PC-9 (cell line): ENCODE measurements at places on chromosomes 12 and 14. TPM values are rescaled to one million over a fixed set of nuclear protein-coding genes. Genes with fewer than 3 reads are reported as not detected.
A peak's percentile ranks its signal among the peaks of the same experiment; 100 is the strongest.

- H3K36me3 ChIP-seq, result no peaks in the 10 kb centered on the region
- no peak overlapping the region for H3K27ac ChIP-seq
- H3K4me1 ChIP-seq, result no peaks in the 10 kb centered on the region
Measured at GRCh38 chr12:40614923-40615322, 77.3 kb upstream of the CNTN1 start.

Gene NFATC4
- 48.3 and 76.3 TPM in 2 replicates for total RNA-seq

DNA sequence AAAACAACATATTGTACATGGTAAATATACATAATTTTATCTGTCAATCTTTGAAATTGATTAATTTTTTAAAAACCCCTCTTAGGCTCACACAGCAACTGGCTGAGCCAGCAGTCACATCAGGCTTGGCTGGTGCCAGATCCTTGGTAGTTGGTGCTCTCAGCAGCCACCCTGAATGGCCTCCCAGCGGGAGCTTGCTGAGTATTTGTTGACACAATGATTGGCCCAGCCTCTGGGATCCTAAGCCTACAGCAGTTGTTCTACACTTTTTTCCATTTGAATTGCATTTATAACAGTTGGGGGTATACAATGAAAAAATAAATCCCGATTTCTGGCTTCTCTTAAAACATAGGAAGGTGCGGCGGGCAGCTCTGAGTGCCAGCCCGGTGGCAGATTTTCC, 11.1 kb downstream of the PRKAB1 start:
- H3K27ac ChIP-seq, result no peak overlapping the region
- H3K27me3 ChIP-seq, result no peaks in the 10 kb centered on the region
- H3K36me3 ChIP-seq, result peaks cover 39% of the 10 kb centered on the region
- H3K4me1 ChIP-seq, result peaks cover 7% of the 10 kb centered on the region
- DNase-seq, result no peak

Gene PRH2
- not detected in 2 replicates for total RNA-seq

Gene WNT1
- total RNA-seq, result not detected in 2 replicates

Gene MSI1
- 0.95 and 1.7 TPM in 2 replicates for total RNA-seq

DNA sequence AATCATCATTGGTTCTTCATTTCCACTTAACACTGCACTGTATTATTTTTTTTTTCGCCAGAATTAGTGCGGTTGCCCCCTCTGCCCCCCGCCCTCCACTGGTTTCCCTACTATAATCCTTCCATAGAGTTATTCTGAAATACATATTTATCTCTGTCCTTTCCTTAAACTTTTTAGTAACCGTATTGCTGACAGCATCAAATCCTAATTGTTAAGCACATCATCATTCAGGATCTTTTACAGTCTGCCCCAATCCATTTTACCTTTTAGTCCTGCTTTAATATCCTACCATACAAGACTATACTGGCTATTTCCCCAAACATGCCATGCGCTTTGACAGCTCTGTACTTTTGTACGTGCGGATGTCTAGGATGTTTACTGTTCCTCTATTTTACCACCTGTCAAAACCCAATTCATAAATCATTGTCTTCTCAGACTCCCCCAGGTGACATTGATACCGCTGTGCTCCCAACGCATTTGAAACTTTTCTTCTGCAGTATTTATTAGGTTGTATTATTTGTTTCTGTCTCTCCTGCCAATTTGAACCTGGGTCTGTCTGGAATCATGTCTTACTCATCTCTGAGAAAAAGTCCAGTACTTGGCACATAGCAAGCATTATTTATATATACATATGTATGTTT, 1.0 kb downstream of the FGFR1OP2 start:
- H3K4me3 ChIP-seq, result peak overlapping the region; percentile 90
- H3K4me1 ChIP-seq, result peaks cover 40% of the 10 kb centered on the region
- H3K27ac ChIP-seq, result peak overlapping the region; percentile 92
- peaks cover 9% of the 10 kb centered on the region; the same call in 1 of the 2 replicates for H3K36me3 ChIP-seq
- DNase-seq, result no peak

Gene PRIMA1
- total RNA-seq, result not detected in 2 replicates

DNA sequence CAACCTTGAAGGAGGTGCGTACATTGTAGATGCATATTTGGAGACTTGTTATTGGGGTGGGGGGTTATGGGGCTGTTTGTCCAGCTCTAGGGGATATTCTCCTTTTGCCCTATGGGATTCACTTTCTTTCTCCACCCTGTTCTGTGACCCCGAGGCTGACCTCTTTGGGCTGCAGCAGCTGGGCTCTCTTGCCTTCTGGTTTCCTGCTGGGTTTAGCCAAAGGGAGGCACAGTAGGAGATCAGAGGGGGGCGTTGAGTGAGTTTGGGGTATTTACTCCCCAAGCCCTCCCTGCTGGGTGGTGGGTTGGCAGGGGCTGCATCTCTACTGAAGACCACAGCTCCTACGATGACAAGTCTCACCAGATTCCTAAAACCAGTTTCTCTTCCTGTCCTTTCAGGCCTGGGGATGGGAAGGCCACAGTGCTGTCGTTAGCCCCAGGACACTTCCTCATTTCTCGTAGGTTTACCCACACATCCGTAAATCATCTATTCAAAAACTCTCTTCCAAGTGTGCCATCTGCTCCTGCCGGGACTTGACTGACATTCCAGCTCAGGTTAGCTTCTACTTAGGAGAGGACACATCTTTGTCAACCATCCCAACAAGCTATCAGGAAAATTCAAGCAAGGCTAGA, 127.1 kb downstream of the TMEM30B start:
- H3K27me3 ChIP-seq, result no peaks in the 10 kb centered on the region
- no peak overlapping the region for H3K27ac ChIP-seq
- no peaks in the 10 kb centered on the region for H3K4me1 ChIP-seq
- H3K36me3 ChIP-seq, result no peaks in the 10 kb centered on the region
- DNase-seq, result no peak
